ENCODE measurements at places on chromosomes 3 and 15.

DNA sequence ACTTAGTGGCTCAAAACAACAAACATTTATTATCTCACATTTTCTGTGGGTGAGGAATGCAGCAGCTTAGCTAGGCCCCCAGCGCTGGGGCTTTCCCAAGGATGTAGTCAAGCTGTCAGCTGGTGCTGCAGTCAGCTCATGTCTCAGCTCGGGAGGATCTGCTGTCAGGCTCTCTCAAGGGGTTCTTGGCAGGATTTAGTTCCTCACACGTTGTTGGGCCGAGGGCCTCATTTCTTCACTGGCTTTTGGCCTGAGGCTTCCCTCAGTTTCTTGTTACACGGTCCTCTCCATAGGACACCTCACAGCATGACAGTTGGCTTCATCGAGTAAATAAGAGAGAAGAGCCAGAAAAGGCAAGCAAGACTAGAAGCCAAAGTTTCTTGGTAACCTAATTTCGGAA is 13.7 kb upstream of the U2SURP start:
- no peak for DNase-seq

GRCh38 chr15:41876007-41876406 is 17.8 kb downstream of the SPTBN5 start:
- DNase-seq = no peak

GRCh38 chr3:5344707-5345106 is 157.2 kb downstream of the EDEM1 start:
- no peak for DNase-seq

DNA sequence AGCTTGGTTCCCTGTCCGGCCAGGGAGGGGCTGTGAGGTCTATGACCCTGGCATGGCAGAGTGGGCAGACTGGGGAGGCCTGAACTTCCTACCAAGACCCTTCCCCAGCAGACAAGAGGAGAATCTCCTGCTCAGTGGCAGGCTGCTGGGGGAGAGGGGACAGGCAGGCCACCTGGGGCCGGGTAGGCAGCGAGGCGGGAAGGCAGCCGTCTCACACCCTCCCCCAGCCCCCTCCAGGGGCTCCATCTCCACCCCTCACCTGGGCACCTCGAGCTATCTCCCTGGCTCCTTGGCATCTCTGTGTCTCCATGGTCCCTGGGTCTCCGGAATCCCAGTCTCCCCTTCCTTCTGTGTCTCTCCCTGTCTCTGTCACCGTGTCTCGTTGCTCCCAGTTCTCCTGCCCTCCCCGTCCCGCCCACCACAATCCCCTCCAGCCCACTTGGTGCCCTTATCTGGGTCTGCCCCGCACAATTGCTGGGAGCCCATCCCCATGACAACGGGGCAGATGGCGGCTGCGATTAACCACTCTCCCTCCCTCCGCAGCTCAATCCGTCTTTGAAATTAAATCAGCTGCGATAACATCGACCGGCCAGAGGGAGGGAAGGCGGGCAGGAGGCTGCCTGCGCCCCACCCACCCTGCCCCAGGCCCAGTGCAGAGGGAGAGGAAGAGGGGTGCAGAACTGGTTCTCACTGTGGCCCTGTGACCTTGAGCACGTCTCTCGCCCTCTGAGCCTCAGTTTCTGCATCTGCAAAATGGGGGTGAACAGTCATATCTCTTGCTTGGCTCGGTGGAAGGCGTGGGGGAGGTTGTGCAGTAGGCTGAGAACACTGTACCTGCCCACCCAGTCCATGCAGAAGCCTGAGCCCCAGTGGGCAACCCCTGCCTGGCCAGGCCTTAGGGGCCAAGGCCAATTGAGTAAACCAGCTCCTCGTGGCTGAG is 9.6 kb downstream of the DNAJB8 start:
- no peak for DNase-seq

- no peak for DNase-seq
These were observed 69.0 kb downstream of the PYDC2 start for GRCh38 chr3:191529992-191530391.

DNA sequence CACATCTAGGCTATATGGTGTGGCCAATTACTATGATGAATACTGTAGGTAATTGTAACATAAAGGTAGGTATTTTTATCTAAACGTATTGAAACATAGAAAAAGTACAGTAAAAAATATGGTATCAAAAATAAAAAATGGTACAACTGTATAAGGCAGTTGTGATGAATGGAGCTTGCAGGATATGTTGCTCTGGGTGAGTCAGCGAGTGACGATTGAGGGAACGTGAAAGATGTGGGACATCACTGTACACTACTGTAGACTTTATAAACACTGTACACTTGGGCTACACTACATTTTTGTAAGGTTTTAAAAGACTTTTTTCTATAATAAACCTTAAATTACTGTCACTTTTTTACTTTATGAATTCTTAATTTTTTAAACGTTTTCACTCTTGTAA is 10.3 kb downstream of the CTNNB1 start:
- DNase-seq = no peak

DNA sequence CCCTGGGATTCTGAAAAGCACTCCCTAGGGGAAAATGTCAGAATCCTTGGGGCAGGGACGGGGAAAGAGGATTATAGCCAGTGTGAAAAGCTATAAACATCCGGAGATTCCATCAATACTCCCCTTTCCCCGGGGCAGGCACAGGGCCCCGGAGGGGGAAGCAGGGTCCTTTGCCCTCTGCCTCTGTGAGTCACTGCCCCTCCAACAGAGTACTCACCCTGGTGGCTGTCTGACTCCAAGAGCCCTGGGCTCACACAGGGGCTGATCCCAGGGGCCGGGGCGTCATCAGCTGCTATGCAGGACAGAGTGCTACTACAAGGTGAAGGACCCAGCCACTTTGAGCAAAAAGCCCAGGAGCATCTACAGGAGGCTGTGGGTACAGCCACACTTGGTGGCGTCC is 133.0 kb upstream of the PRR20G start:
- DNase-seq = no peak

- no peak for DNase-seq
These were observed 22.7 kb downstream of the ATP6V1A start for GRCh38 chr3:113769551-113769950.

GRCh38 chr15:101143321-101143720 is 108.5 kb downstream of the CHSY1 start:
- DNase-seq = no peak

- no peak for DNase-seq
These were observed 44.1 kb upstream of the SLC12A8 start for GRCh38 chr3:125256675-125257074.

DNA sequence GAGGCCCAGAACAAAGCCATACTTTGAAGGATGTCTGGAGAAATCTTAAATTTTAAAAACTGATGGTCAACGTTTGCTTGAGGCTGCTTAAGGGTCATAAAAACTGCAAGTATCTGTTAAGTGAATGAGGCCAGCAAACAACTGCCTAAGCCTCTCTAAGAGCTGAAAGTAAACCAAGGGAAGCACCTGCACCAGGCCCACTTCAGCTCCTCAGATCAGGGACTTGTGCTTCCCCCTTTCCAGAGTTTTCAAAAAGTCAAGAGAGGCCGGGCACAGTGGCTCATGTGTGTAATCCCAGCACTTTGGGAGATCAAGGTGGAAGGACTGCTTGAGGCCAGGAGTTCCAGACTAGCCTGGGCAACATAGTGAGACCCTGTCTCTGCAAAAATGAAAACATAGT is 9.1 kb downstream of the FBXL22 start:
- DNase-seq = no peak

DNA sequence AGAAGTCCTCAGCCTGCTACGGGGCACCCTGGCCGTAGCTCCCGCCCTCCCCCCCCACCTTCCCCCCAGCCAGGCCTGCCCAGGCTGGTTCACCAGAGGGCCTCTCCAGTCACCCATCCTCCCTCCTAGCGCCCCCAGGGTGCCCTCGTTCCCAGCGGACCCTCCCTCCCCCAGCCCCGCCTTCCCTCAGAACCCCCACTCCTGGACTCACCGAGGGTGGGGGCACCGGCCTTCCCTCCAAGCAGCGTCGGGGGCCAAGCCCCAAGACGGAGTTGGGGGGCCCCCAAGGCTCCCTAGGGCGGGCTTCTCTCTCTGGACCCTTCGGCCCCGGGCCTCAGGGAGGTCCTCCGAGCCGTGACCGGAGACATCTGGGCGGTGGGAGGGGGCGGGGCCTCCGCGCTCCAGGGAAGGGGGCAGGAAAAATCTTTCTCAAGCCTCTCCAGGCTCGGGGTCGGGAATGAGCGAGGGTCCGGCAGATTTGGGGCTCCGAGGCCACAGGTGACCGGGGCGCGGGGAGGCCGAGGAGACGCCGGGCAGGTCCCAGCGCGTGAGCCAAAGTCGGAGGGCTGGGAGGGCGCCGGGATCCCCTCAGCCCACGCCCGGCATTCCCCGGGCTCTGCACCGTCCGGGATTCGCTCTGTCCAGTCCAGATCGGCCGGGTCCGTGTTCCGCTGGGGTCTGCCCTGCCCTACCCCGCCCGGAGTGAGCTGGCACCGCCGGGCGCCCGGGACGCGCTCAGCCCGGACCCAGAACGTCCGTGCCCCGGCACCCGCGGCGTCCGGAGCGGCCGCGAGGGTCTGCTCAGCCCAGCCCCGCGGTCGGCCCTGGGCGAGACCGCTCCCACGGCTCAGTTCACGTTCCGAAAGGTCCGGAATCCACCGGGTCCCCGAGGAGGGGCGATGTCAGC is 999 bp downstream of the INSYN1 start:
- no peak for DNase-seq

GRCh38 chr3:30548600-30548999 is 57.8 kb upstream of the TGFBR2 start:
- no peak for DNase-seq

DNA sequence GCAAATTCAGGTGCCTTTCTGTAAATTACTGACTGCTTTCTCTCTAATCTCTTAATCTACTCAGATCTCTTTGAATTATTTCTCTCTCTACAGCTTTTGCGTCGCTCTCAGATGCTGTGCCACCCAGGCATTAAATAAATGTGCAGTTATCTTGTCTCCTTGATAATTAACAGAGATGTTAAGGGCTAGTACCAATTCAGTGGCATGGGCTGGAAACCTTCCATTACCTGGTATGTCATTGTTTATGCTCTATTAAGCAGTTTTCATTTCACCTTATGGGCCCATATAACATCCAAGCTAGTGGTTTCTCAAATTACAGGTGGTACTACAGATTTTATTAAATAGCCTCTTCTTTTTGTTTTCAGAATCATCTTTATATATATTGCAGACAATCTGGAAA is 66.0 kb downstream of the PEX5L start:
- DNase-seq = no peak

DNA sequence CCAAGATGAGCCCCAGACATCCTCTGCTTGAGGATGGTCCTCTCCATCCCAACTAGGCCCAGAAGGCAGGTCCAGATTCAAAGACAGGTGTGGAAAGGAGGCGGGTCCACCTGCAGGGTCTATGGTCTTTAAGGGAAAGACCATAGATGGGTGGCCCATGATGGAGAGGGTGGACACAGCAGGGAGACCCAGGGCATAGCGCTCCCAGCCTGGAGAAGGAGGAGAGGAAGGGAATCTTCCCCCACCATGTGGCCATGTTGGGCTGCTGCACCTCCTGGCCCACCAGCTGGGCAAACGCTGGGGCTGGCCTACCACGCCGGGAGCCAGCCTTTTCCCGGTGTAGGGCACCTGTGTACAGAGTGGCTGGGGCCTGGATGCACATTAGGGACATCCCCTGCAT is 265.2 kb upstream of the TLE3 start:
- DNase-seq = no peak

GRCh38 chr3:149765762-149766334 is 13.6 kb upstream of the COMMD2 start:
- DNase-seq = no peak

- no peak for DNase-seq
These were observed 1460.3 kb upstream of the CADM2 start for GRCh38 chr3:83498361-83499016.

DNA sequence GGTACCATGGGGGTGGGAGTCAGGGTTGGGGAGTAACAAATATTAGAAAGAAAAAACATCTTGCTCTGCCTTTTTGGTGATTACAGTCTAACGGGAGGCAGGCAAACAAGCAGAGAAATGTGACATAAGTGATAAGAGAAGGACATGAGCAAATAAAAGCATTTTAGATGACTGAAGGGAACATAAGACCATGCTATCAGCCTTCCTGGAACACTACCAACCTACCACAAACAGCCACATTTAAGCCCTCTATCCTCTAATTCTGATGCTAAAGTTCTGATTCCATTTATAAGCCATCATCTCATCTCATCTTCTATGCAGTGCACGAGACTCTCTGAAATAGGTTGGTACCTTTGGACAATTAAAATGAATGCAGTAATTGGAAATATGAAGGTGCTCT is 243.4 kb upstream of the P2RY1 start:
- DNase-seq = no peak

DNA sequence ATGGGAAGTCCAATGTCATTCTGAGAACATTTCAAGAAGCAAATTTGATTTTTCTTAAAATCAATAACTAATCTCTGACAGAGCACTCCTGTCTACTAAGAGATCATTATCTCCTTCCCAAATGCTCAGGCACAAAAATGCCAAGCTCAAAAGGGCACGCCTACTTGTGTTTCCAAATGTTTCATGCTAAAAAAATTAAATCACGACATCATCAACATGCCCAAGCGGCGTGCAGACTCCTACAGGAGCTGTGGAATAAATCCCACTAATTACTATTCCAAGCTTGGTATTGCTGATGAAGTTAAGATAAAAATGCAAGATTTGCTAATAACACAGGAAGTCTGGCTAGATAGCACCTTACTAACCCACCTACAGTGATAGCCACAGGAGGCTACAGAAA is 140.8 kb downstream of the OSBPL10 start:
- DNase-seq = no peak

DNA sequence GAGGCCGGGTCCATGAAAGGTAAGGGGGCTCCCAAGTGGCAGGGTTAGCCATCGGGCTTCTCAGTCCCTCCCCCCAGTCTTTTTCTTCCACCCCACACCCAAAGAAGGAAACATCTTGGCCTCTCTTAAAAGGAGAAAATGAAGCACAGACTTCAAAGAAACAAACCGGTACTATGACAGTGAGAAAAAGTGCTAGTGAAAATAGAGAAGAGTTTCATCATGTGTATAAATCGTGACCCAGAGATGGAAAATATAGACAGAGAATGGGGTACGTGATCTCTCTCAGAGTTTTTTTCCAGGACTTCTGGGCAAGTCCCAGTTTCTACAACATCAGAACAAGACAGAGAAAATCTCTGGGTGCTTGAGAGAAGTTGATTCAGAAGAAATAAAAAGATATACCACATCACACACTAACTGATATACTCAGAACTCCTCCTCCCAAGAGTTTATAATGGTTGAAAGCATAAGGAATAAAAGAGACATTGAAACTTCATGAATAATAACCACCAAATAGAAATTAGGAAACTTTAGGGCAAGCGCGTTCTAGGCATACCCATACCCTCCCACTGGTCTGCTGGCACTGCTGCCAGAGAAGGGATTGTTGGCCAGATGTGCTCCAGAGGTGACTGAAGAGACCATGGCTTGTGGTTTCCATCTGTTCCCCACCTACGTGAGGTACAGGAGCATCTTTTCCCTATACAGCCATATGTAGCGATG is 318.9 kb upstream of the CHRM5 start:
- DNase-seq = no peak

- no peak for DNase-seq
These were observed 309.5 kb downstream of the GAP43 start for GRCh38 chr3:115932807-115933206.

DNA sequence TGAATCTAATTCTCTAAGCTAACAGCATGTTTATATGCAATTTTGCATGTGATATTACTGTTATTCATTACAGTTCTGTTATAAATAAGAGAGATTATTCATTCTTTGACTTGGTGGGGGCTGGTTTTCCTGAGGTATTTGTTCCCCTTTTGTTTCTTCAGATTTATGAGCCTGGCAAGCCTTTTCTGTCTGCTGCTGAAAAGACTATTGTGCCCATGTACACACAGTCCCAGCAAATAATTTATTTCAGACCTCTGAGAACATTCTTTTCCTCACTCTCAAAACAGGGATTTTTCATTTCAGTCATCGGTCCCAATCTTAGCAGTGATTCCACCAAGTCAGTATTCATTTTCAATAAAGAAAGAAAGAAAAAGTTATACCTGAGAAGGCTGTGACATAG is 716.8 kb downstream of the NSUN3 start:
- DNase-seq = no peak
